CD8-positive, alpha-beta memory T cell (primary cell): ENCODE measurements at places on chromosomes 2 and 18.

- no peak for DNase-seq
Measured at GRCh38 chr2:158931572-158931971, 36.9 kb upstream of the TANC1 start.

DNA sequence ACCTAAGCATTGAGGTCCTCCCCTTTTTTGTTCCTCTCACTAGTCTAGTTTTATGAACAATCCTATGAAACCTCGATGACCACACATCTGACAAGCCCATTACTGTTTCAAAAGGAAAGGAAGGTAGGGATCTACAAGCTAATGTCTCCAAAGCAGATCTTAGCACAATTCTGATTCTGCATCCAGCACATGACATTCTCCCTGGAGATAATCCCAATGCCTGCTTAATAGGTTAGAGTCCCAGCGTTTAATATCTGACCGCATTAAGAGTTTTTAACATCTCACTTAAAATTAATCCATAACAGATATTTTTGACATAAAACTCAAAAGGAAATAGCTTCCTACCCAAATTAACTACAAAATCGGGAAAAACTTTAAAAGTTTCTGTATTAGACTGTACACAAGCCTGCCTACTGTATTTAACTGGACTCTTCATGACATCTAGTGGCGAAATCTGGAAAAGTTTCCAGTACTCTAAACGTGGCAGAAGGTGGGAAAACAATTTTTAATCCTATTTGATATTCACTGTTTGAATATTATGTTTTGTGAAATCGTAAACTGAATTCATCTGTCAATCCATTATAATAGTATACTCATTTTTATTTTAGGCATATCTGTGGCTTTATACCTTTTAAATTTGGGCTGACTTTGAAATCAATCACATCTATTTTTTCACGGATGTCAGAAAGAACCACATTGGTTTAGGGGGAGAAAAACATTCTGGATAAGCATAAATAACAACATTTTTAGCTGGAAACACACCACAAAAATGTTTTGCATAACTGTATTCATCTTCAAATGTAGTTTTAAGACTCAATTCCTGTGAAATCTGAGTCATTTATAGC is 62.4 kb downstream of the TXNL1 start:
- DNase-seq, result no peak

DNA sequence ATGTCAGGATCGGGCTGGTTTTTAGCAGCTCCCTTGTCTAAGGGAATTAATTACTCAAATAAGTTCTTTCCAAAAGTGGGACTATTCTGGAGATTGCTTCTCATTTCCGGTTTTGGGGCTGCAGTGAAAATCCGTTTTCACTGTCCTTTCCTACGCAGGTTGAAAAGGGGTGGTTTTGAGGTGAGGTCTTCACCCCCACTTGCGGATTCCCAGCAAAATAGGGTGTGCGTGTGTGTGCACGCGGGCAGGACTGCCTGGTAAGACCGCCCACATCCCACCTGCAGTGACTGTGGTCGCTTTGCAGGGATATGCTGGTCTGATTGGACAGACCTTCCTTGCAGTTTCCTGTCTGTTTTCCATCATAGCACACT is 472 bp upstream of the PLEKHM3 start:
- no peak for DNase-seq

DNA sequence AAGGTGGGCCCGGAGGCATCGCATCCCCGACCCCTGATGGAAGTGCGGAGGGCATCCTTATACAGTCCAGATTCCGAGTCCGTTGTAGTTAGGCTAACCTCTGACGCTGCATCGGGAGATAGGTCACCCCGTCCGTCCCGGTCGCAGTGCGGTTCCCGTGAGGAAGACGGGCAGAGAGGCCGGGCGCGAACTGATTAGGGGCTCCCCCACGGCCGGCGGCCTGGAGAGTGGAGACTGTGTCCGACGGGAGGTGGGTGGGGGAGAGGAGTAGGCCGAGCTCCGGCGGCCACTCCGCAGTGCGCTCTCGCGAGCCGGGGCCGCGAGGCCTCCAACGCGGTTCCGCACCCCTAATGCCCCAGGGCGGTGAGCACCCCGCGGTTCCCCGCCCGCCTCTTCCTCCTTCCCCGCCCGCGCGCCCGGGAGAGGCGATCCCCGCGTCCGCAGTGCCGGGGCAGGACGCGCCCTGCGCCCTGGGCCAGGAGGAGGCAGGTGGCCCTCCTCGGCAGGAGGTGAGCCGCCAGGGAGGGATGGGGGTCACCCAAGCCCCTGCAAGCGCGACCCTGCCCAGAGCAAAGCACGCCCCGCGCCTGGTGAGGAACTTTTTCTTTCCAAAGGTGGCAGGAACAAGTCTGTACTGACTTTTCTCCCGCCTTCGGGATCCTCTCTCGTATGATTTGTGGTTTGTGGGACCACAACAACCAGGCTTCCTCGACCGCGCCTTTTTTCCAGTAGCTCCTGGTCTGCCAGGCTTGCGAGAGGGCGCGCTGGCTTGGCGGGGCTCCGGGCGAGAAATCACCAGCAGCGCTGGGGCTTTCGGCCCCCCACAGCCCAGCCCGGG is 1.4 kb upstream of the SP5 start:
- peak; percentile 14 for DNase-seq

GRCh38 chr2:20350041-20350712 is 467 bp downstream of the PUM2 start:
- peak; percentile 36 for DNase-seq

DNA sequence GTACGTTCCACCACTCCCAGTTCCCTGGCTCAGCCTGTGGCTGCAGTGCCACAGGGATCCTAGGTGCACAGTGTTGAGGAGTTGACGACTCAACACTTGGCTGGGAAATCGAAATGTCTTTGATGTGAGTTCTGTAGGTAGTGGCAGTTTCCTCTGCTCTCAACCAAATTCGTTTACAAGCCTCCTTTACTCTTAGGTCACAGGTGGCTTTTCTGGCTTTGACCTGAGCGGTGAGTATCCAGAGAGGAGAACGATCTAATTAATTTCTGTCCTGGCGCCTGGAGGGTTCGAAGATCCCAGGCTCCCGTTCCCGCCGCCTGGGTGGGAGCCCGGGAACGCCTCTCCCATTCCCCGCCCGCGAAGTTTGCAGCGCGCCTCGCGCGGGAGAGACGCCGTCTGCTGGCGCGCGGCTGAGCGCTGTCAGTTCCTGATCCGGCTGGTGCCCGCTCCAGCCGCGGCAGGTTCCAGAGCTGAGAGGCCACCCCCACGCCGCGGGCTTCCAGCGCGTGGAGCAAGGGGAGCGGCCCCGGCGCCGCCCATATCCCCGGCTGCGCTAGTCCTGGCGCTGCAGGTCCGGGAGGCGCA is at the start of gene LAMA3:
LAMA3 (plus strand) TSS at position 423 of the 585 bp plus-strand sequence. CDS start 231 bp downstream, outside the sequence.
- DNase-seq, result peak; percentile 22

GRCh38 chr2:240508832-240509545 is 48.8 kb downstream of the ANKMY1 start:
- DNase-seq, result no peak

GRCh38 chr2:27591745-27592144 is 8.9 kb downstream of the ZNF512 start:
- DNase-seq, result no peak

DNA sequence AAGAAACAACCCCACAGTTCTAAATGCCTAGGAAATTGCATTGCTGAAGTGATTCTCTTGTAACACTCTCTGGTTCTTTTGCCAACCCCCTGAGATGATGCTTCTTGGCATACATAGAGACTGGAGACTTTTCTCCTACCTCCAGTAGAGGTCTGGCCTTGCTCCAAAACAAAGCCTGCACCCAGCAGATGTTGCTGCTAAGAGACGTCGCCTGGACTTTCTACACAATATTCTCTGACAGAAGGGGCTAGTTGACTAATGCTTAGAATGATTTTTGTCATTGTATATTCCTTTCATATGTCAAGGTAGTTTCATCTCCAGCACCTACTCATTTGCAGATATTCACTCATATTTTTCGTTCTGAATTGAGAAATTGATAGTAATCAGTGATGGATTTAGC is 24.6 kb downstream of the SOWAHC start:
- DNase-seq, result no peak

DNA sequence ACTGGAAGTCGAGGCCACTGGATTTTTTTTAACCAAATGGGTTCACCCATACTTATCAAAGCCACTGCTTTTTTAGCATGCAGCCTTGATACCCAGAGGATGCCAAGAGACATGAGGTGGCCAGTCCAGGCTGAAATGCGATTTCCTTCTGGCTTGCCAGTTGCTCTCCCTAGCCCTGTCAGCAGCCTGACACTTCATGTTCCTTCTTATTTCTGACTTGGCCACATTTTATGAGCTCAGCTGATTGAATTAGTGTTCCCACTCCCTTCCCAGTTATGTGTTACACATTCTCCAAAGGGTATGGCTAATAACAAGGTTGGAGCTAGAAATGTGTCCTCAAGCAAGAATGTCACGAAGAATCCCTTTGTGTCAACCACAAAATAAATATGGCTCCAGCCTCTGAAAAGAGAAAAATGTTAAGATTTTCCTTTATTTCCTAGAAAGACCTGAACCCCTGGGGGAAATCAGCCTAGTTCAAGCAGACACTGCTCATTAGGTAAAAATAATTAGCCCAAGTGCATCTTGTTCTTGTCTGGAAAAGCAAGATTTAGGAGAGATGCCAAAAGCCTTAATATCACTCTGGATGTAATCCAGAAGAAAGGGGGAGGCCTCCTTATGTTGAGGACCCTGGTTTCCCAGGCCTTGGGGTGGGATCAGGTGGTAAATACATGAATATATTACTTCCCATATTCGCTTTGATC is 121.7 kb upstream of the TACR1 start:
- no peak for DNase-seq

- DNase-seq, result no peak
Measured at GRCh38 chr2:106541333-106541732, 54.2 kb downstream of the CD8B2 start.

DNA sequence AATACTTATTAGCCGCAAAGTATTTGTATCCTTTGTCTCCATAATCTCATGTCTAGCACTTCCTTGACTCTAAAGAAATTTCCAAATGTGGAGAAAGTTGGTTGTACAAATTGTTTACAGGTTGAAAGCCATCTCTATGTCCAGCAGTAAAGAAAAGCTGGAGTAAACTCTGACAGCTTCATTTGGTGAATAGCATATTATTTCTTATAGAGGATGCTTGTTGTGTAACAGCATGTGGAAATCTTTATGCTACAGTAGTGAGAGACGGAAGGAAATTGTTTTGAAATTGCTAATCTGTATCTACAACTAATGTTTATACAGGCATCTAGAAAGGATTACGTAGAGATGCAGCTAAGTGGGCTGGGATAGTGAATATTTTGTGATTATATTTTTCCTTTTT is 78.5 kb downstream of the UGGT1 start:
- no peak for DNase-seq

- DNase-seq, result no peak
Measured at GRCh38 chr2:196390243-196391148, 219.1 kb upstream of the STK17B start.

DNA sequence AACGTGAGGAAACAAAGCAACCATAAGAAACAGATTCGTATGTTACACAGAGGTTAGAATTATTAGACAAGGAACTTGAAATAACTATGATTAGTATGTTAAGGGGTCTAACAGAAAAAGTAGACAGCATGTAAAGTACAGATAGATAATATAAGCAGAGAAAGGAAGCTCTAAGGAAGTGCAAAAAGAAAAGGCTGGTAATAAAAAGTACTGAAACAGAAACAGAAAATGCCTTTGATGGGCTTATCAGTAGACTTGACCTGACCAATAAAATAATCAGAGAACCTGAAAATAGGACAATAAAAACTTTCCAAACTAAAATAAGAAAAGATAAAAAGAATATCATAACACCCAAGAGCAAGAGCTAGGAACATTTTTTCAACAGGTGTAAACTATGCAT is 225.8 kb downstream of the RND3 start:
- DNase-seq, result no peak

DNA sequence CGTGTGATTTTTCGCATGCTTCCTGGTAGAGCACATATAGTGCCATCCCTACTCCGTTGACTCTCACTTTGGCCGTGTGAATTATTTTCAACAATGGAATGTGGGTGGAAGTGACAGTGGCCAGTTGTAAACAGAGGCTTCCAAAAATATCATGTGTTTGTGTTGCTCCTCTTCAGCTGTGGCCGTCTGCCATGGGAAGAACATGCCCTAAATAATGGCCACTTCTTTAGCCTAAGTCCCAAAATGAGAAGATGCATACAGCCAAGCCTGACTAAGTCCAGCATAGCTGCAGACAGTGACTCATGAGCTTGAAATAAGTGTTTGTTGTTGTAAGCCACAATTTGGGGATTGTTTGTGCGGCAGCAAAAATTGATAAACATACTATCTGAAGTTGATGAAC is 8.9 kb upstream of the GALNT1 start:
- no peak for DNase-seq

DNA sequence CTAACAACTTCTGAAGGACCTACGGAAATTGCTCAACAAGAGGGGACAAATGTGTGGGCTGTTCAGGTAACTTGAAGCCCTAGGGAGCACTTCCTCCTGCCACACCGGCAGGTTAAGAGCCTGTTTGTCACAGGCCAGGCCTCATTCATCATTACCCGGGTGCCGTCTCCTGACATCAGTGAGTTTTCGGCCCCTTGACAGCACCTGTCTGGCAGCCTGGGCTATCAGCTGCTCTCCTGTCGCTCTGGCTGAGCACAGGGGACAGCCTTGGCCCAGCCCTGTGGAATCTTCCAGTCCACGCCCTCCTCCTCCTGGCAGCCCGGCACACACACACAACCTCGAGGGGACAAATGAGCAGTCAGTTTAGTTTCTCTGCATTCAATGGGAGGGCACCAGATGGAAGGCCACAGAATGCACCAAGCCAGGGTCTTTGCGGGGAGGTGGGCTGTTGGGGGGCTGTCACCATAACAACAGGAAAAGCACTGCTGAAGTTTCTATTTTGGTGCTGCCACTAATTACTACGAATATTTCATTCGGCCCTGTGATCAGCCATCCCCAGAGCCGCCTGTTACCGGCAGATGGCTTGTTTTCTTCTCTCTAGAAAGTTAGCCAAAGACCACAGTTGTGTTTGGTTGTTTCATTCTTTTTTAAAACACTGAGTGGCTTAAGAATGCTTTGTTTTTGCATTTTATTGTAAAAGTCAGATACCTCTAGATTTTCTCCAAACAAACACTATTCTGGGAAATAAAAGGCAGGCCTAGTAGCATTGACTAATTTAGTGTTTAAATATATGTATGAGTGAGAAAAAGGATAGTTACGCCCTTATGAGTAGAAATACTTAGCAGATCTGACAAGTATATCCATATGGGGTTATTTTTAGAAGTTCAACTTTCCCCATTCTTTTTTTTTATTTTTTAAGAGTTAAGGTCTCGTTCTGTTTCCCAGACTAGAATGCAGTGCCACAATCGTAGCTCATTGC is 189.9 kb upstream of the NDUFV2 start:
- no peak for DNase-seq
